ENCODE measurements at places on chromosomes 5 and 9.

DNA sequence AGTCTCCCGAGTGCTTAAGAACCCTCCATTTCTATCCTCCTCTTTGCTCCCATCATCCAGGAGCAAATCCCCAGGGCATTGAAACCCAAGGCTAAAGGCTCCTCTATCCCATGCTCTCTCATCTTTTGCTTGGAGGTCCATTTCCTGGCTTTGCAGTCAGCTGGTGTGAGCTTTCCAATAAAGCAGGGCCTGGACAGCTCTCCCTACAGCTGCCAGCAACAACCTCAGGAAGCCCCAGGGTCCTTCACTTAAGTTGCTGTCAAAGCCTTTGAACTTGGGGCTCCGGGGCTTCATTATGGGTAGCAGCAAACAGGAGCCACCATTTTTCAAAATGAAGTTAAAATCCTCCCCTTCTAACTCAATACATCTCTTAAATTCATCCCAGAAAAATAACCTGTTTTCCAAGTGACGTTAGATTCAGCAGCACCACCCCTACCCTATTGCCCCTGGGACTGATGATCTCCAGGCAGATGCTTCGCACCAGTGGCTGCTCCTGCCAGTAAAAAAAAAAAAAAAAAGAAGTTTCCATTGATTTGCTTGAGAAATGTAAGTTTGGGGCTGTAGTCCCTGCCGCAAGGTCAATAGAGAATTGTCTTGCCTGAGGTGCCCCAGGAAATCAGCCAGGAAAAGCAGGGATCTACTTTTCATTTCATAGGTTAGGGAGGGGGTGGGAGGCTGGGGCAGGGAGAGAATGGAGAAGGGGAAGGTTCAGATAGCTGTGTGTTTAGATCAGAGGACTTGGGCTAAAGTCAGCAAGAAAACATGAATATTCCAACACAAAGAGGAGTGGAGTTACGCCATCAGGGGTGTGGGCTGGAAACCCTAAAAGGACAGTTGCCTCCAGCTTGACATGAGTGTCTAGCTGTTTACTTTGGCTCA is 83.8 kb upstream of the IL6ST start:
- DNase-seq, result no peak

GRCh38 chr9:107842530-107842929 is 353.0 kb upstream of the KLF4 start:
- DNase-seq, result no peak

DNA sequence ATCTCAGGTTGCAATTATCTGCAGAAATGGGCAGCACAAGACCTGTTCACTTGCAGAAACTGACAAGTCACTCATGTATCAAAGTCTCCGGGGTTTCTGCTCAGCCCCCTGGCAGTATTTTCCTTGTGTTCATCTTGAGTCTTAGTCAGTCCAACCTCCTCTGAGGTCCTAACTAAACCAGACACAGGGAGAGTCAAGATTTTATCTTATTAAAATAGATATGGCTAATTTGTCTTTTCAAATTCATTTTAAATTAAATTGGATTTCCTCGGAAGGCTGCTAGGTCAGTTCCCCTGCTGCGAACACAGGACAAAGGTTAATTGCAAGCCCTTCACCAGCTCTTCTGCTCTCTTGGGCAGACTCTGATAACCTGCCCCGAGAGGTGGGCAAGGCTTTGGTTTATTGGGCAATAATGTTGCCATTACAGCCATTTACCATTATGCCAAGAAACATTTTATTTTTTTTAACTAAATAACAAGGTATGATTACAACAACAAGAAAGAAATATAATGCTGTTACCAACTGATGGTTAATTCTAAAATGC is 103.5 kb downstream of the MAPKAP1 start:
- no peak for DNase-seq

DNA sequence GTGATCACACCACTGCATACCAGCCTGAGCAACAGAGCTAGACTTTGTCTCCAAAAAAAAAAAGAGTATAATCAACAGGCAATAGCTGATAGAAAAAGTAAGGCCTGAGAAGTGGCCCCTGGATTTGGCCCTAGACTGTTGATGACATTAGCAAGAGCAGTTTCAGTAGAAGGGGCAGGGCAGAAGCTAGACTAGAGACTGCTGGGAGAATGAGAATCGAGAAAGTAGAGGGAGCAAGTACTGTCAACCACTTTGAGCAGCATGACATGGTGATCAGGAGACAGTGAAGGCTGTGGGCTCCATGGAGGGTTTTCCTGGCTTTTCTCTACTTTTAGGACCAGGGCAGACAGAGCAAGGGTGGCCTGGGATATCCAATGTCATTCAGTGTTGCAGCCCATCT is 34.9 kb upstream of the B4GALT1 start:
- DNase-seq, result no peak

- no peak for DNase-seq
Measured at GRCh38 chr9:85339338-85339737, 402.4 kb downstream of the AGTPBP1 start.

DNA sequence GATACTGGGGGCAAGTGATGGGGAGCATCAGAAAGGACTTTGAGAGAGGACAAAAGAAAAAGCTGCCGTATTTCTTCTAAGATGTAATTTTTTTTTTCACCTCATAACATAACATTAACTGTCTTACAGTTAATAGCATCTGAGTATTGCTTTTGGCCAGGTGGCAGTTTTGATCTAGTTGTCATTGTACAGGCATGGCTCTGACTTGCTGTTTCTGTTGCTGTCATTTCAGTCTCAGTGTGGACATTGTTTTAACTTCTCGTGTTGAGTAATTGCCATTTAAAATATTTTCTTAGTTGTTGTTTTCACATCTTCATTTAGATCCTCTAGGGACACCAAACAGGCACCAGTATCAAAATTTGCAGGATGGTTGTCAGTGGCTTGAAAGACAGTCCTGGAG is 12.4 kb downstream of the SMAD5 start:
- DNase-seq, result no peak

GRCh38 chr5:103573411-103573810 is 10.8 kb upstream of the NUDT12 start:
- no peak for DNase-seq

GRCh38 chr9:90059436-90059835 is 454.6 kb downstream of the GADD45G start:
- DNase-seq, result no peak

- DNase-seq, result no peak
Measured at GRCh38 chr9:98931600-98932389, 11.9 kb upstream of the COL15A1 start.

All from fibroblast of skin of left biceps (primary cell).